ENCODE measurements at places on chromosomes 1 and 21. TPM values are rescaled to one million over a fixed set of nuclear protein-coding genes. Genes with fewer than 3 reads are reported as not detected.

The C1QC gene
- total RNA-seq = 0.47 TPM

The CRNN gene
- total RNA-seq = not detected

The DNASE2B gene
- not detected for total RNA-seq

The PTGER3 gene
- 33.3 TPM for total RNA-seq

The CD160 gene
- not detected for total RNA-seq

The OR4F16 gene
- 0.34 TPM for total RNA-seq

The CLDN17 gene
- not detected for total RNA-seq

The CYP4A11 gene
- total RNA-seq = not detected

The S100A9 gene
- 0.80 TPM for total RNA-seq

The USP21 gene
- total RNA-seq = 42.7 TPM

The HAO2 gene
- total RNA-seq = not detected

The CD84 gene
- 2.5 TPM for total RNA-seq

The PLA2G2A gene
- not detected for total RNA-seq

Measured in K562 (cell line).